GM13976 (cell line): ENCODE measurements at places on chromosomes 1 and 21.
A peak's percentile ranks its signal among the peaks of the same experiment; 100 is the strongest.

- no peak for DNase-seq
Observed at GRCh38 chr21:31898933-31899630, 26.3 kb downstream of the HUNK start.

- no peak for DNase-seq
Observed at GRCh38 chr1:238457610-238458009, 566.9 kb upstream of the ZP4 start.

DNA sequence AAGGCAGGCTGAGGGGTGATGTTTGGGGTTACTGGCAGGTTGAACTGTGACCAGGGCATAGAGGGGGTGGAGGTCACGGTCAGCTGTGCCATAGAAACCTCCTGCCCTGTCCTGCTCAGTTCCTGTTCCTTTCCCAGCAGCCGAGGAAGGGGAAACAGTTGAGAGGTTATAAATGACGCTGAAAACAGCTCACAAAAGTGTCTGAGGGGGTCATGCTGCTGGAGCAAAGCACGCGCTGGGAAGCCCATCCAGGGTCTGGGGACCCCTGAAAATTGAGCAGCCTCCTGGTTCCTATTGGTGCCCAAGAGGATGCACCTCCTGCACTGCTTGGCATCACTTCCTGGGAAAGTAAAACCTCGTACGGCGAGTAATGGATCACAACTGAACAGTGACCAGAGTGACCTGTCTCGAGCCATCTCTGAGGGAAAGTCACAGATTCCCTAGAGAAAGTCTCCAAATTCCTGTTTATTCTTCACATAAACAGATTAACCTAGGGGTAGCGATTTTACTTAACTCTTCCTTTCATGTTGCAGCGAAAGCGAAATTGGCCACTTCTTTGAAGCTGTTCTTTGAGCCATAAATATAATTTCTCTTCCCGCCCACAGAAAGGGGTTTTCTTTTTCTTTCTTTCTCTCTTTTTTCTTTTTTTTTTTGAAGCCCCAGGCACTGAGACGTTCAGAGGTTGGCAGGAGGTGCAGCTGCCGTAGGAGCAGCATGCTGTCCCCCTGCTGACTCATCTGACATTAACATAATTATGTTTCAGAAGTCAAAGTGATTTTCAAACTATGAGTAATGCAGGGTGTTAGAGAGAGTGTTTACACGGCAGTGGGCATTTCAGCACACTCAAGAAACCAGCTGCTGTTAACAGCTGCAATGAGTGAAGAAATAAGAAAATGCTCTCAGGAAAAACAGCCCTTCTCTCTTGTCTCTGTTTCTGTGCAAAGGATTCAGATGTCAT, 41.8 kb upstream of the ATF3 start:
- peak; percentile 85 for DNase-seq

DNA sequence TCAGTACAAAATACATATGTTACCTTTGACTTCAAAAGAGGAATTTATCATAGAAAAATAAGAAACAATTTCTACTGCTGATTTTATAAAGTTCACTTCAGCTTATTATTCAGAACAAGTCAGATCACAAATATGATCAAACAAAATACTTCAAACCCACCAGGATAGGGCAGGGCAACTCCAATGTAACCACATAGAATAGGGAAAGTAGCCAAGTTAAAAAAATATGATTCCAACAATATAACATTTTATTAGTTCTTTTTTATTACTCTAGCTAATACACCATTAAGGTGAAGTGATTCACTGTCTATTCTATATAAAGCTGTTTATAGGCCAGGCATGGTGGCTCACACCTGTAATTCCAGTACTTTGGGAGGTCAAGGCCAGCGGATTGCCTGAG, 54.6 kb upstream of the ZNHIT6 start:
- no peak for DNase-seq

DNA sequence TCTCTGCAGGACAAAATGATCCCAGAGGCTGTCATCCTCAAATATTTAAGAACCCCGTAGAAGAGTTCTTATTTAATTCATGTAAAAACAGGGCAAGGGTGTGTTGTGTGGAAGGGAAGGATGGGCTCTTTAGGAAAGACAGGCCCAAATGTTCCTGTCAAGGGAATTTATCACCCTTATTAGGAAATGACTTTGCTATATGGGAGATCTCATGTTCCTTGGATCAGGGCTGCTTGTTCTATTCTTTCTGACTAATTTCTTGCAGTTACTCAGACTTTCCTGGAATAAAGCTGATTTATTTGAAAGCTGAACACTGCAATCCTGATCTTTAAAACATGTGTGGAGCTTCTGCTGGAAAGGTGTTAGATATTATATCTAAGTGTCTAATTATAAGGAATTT, 72.8 kb downstream of the SELENOF start:
- DNase-seq = no peak

DNA sequence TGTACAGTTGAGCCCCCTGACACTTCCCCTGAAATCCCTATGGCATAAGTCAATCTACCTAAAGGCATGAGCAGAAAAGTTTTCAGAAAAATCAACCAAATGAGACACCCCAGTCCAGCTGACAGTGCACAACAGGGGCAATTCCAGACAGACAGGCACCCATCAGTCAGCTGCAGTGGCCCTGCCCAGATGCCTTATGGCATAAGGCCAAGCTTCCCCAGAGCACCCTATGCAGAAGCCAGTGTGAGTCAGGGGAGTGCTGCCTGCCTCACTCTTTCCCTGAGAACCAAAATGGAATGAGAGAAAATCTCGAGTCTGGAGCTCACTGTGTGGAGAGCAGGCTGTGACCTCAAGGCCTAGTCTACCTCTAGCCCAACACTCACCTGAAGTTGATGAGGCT, 38.1 kb downstream of the MRAP start:
- DNase-seq = no peak

DNA sequence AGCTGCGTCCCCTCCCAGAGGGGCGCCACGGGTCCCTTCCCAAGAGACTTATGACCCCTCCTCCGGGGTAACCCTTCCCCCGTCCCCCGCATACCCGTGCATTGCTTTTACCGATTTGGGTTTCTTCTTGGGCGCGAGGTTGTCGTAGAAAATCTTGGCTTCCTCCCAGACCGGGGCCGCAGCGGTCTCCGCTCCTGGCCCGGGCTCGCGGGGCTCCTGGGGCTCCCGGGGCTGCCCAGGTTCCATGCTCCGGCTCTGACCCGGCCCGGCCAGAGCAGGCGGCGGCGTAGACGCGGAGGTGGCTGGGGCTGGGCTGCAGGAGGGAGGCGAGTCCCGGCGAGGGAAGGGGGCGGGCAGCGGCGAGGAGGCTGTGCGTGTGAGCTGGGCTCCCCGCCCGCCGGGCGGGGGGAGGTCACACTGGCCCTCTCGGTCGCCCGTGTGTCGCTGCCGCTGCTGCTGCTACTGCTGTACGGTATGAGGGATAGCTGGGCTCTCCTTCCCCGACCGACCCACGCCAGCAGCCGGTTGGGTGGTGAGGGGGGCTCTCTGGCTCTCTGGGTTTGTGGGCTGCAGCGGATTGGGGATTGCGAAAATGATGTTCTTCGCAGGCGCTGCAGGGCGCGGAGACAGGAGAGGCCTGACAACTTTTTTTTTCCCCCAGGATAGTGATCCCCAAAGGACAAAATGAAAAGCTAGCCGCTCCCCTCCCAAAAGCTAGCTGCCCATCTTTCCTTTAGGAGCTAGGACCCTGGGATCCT, at the start of gene NT5C1A:
NT5C1A (minus strand) TSS at position 315 of the 758 bp plus-strand sequence; CDS start at position 246, 69 bp downstream.
- peak; percentile 78 for DNase-seq

- no peak for DNase-seq
Observed at GRCh38 chr1:153360592-153361479, 3.2 kb downstream of the S100A9 start.

- DNase-seq = no peak
Observed at GRCh38 chr1:60415696-60416095, 342.1 kb upstream of the C1orf87 start.

GRCh38 chr1:239899747-239900146, 191.9 kb upstream of the FMN2 start:
- no peak for DNase-seq

DNA sequence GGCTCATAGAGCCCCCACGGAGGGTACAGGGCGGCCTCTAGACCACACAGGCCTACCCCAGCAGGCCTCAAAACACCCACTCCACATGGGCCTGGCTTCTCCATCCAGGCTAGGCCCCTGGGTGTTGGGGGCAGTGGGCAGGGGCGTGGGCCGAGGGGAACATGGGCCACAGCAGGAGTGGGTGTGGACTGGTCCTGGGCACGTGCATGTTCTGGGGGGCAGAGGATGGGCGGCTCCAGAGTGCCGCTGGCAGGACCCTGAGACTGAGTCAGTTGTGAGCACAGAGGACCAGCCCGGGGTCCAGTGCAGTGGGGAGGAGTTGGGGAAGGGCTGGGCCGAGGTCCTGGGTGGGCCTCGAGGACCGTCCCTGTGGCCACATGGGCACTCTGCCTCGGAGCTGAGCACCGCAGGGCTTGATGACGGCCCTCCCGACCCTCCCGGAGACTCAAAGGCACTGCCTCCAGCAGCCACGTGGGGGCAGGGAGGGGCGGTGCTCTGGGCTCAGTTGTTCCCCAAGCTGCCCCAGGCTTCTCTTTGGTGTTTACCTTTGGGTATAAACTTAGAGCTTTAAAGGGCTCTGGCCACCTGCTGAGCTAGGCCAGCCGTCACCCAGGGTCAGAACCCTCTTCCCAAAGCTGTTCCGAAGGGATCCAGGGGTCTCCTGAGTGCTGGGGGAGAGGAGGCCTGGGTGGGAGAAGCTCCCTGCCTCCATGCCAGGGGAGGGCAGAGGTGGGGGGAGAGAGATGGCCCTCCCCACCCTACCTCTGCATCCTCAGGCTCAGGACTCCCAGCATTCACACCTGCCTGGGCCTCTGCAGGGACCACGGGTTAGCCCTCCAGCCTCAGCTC, 79.9 kb downstream of the MORN1 start:
- peak; percentile 69 for DNase-seq

DNA sequence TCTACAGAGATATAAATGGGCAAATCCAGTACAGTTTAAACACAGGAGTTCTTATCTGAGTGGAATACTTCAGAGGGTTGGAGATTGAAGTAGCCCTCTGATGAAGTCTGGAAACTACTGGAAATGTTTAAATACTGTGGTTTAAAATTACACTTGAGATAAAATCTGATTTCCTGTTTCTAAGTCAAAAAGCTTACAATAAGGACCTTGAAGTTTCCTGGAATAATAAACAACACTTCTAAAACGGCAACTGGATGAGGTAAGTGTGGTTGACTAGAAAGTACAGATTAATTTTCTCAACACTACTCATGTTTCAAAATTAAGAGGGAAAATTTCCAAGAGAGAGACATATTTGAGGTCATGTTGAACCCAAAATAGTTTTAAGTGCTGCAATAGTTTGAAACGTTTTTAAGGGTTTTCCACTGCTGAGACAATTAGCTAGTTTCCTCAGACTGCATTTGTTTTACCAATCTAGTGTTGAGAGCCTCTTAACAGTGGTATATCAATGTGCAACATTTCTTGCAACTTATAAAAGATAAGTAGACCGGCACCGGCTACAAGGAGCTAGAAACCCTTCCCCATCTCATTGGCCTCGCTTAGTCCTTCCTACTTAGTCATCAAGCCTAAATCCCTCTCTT, 27.4 kb downstream of the KCNA3 start:
- no peak for DNase-seq

GRCh38 chr1:32791881-32792280, 25.3 kb downstream of the YARS1 start:
- no peak for DNase-seq

- DNase-seq = no peak
Observed at GRCh38 chr1:215406927-215407326, 160.2 kb upstream of the KCTD3 start.

- no peak for DNase-seq
Observed at GRCh38 chr1:84632673-84633434, 57.4 kb downstream of the SSX2IP start.

- DNase-seq = no peak
Observed at GRCh38 chr1:8651236-8651890, 166.1 kb downstream of the RERE start.

- no peak for DNase-seq
Observed at GRCh38 chr1:59743324-59744091, 71.2 kb upstream of the HOOK1 start.

GRCh38 chr1:31551208-31551607, 25.1 kb upstream of the TINAGL1 start:
- DNase-seq = no peak

GRCh38 chr1:66434096-66434495, 99.9 kb upstream of the SGIP1 start:
- no peak for DNase-seq

- no peak for DNase-seq
Observed at GRCh38 chr1:184156521-184157393, 105.2 kb downstream of the TSEN15 start.

DNA sequence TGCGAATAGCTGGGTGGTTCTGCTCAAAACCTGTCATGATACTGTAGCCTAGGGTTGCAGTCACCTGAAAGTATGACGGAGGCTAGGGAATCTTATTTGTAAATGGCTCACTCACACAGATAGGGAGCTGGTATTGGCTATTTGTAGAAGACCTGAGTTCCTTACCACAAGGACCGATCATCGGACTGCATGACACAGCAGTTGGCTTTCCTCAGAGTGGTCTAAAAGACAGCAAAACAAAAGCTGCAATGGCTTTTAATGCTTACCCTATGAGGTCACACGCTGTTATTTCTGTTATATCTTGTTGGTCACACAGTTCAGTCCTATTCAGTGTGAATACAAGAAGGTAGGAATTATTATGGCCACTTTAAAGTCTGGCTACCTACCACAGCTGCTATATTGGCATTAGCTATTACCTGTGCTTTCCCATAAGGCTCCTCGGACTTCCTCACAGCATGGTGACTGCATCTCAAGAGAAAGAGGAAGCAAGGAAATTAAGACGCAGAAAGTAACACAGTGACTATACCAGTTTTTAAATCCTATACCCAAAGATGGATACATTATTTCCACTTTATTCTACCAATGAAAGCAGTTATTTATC, 68.4 kb upstream of the LRRC7 start:
- DNase-seq = no peak

- DNase-seq = no peak
Observed at GRCh38 chr1:199956005-199956404, 71.5 kb upstream of the NR5A2 start.

DNA sequence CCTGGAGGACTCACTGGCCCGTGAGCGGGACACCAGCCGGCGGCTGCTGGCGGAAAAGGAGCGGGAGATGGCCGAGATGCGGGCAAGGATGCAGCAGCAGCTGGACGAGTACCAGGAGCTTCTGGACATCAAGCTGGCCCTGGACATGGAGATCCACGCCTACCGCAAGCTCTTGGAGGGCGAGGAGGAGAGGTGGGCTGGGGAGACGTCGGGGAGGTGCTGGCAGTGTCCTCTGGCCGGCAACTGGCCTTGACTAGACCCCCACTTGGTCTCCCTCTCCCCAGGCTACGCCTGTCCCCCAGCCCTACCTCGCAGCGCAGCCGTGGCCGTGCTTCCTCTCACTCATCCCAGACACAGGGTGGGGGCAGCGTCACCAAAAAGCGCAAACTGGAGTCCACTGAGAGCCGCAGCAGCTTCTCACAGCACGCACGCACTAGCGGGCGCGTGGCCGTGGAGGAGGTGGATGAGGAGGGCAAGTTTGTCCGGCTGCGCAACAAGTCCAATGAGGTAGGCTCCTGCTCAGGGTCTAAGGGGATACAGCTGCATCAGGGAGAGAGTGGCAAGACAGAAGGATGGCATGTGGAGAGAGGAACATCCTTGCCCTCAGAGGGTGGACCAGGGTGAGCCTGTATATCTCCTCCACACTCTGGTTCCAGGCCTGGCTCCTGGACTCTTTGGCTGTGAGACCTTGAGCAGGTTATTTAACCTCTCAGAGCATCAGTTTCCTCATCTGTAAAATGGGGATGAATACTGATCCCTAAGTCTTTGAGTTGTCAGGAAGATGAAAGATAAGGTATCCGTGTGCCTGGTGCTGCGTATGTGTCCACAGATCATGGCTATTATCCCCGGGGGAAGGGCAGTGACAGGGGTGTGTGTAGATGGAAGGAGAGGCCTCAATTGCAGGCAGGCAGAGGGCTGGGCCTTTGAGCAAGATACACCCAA, 17.2 kb upstream of the SEMA4A start:
- DNase-seq = no peak
